ENCODE measurements at places on chromosomes 7 and 10.

- no peak for DNase-seq
Measured at GRCh38 chr10:131834152-131834810, 66.5 kb upstream of the PPP2R2D start.

DNA sequence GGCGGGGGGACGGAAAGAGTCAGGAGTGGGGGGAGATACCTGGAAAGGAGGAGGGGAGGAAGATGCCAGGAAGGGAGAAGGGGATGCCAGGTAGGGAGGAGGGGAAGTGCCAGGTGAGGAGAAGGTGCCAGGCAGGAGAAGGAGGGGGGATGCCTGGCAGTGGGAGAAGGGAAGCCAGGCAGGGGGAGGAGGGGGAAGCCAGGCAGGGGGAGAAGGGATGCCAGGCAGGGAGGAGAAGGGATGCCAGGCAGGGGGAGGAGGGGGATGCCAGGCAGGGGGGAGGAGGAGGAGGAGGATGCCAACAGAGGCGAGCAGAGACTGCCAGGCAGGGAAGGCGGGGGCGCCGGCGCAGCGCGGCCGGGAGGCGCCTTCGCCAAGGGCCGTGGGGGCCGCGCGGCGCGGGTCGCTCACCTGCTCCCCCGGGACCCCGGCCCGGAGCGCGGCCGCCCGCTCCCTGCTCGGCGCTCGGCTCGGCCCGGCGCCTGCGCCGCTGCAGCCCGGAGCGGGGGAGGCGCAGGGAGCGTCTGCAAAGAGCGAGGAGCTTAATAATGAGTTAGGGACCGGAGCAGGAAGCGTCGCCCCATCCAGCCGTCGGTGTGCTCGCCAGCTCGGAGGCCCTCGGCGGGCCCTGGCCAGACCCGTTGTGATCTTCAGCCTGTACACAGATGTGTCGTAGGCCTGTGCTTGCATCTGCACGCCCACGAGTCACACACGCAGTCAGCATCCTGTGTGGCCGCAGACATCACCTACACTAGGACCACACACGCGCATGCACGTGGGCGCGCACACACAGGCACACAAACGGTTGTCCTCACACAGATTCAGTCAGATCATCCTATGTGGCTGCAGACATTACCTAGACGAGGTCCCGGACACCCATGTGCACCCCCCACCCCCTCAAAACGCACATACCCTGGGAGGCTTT is 28.4 kb upstream of the SMARCD3 start:
- peak; percentile 70 for DNase-seq

- no peak for DNase-seq
Measured at GRCh38 chr10:110751850-110752249, 107.7 kb downstream of the RBM20 start.

GRCh38 chr10:71860243-71861029 is 9.4 kb upstream of the PSAP start:
- peak; percentile 100 for DNase-seq

- DNase-seq: no peak
Measured at GRCh38 chr10:31479752-31480151, 160.7 kb downstream of the ZEB1 start.

- no peak for DNase-seq
Measured at GRCh38 chr7:29190349-29191045, 4.1 kb upstream of the CHN2 start.

DNA sequence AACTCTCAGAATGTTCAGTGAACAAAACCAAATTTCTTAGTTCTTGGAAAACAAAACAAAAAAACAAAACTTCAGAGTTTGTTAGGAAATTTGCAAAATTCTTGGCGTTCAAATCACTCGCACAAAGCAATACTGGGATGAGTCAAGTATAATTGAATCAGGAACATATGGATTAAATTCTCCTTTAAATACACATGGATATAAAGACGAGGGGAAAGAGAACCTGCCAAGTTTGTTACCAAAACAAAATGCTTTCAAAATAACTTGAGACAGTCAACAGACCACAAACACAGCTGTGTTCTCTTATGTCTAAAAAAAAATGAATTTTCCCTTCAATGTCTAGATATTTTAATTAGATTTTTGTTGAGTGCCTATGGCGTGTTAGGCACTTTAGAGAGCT is 93.5 kb upstream of the MPP7 start:
- peak; percentile 22 for DNase-seq

DNA sequence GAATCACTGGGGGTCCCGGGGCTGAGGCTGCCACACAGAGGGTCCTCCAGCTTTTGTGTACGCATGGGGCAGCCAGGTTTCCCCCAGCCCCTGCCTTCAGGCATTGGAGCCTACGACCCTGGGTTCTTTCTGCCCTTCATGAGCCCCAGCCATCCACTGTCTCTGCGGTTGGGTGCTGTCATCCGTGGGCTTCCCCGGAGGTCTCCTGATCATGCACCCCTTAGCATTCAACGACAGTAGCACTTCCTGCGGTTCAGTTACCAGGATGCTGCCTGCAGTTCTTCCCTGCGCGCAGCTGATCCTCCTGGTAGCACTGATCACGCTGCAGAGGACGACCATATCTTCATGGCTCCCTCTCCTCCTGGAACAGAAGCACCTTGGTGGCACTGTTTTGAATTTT is 676.3 kb downstream of the SDK1 start:
- no peak for DNase-seq

- DNase-seq: peak; percentile 8
Measured at GRCh38 chr10:117005527-117006055, 604 bp upstream of the SHTN1 start.

DNA sequence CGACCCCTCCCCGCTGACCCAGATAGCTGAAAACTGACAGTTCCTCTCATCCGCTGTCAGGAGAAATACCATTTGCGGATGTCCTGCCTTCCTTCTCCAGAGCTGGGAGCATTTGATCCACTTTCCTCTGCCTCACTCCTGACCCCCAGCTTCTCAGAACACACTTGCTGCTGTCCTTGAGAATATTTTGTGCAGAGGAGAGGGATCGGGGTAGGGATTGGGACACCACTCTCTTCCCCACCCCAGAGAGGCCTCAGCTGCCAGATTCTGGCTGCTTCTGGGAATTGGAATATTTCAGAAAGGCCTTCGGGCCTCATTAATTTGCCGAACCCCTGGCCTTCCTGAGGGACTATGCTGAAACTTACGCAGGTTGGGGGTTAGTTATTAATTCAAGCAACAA is 97.0 kb downstream of the C10orf105 start:
- no peak for DNase-seq

DNA sequence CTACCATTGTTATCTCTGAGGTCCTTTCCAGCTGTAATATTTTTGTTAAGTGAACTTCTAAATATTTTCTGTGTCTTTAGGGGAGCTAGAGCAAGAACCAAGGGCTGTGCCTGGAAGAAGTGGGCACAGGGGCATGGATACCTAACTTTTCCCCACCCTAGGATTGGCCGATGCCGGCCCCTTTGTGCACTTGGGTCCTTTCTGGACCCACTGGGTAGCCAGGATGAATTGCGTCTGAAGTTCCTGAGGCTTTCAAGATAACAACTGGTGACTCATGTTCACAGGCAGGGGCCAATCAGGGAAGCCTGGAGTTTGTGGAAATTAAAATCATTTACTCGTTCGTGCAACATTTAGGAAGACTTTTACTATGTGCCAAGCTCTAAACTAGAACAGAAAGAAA is 758 bp downstream of the DPCD start:
- DNase-seq: peak; percentile 31

DNA sequence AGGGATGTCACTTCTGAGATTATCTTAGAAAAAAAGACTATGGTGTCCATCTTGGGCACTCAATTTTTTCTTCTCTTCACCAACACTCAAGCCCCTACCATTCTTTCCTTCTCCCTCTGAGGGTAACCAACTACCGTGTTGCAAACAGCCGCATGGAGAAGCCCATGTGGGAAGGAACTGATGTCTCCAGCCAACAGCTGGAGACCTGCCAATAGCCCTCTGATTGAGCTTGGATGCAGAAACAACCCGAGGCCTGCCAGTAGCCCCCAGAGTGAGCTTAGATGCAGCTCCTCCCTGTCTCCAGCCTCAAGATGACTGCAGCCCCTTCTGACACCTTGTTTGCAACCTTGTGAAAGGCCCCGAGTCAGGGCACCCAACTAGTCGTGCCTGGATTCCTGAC is 36.4 kb upstream of the CHCHD3 start:
- no peak for DNase-seq

GRCh38 chr10:121481180-121481579 is 117.1 kb downstream of the FGFR2 start:
- DNase-seq: peak; percentile 31

- DNase-seq: no peak
Measured at GRCh38 chr7:44979481-44980392, 922 bp upstream of the MYO1G start.

DNA sequence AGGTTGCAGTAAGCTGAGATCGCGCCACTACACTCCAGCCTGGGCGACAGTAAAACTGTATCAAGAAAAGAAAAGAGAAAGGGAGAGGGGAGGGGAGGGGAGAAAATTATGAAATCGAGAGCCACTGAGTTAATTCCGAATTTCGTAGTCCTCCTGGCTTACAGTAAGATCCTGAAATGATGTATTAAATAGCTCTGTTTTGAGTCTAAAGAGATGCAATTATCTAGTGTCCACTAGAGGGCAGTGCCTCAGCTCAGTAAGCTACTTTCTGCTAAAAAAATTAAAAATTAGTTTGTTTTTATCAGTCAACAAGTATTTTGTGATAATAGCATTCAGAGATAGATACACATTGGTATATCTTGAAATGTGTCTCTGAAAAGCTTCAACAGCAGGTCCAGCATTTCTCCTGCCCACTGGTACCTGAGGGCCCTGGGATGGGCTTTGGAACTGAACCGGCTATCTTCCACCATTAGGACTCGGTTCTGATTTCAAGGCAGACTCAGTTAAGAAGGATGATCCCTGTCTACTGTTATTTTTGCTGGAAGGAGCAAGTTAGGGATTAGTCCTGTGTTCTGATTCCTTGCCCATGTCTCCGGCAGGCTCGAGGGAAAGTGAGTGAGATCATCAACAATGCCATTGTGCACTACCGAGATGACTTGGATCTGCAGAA is 19.5 kb downstream of the TSPAN33 start:
- DNase-seq: peak; percentile 53

GRCh38 chr10:119608316-119609155 is 11.8 kb upstream of the TIAL1 start:
- peak; percentile 31 for DNase-seq

DNA sequence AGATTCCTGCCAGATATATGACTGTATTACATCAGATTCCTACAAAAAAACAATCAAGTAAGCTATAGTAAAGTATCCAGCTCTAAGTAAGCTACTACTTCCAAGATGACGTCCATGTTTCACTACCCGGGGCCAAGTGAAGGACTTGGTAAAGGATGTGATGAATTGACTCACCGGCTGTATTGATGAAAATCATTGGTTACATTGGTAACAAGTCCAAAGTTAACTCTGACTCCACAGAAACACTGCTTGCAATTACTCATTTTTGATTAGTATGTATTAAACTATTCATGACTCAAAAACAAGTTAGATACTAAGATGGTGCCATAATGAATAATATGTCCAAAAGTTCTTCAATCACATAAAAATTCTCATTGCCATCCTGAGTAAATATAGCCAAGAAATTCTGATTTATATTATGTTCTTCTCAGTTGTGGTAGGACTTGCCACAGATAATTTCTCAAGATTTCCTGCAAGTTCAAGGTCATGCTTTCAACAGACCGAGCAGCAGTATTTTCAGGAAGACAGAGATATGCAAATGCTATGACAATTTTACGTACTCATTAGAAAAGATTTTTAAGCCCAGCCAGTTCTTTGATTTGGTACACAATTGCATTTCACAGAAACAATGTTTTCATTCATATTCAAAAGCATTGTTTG is 12.6 kb upstream of the DNAJC1 start:
- peak; percentile 34 for DNase-seq

Measured in fibroblast of skin of right biceps (primary cell).